ENCODE measurements at places on chromosomes 6 and 20.

GRCh38 chr6:90131125-90131524 lies 165.5 kb downstream of the BACH2 start:
- no peak for DNase-seq

GRCh38 chr6:44058617-44059358 lies 68.5 kb downstream of the MRPL14 start:
- DNase-seq, result no peak

GRCh38 chr6:48123601-48124000 lies 12.6 kb upstream of the PTCHD4 start:
- DNase-seq, result no peak

DNA sequence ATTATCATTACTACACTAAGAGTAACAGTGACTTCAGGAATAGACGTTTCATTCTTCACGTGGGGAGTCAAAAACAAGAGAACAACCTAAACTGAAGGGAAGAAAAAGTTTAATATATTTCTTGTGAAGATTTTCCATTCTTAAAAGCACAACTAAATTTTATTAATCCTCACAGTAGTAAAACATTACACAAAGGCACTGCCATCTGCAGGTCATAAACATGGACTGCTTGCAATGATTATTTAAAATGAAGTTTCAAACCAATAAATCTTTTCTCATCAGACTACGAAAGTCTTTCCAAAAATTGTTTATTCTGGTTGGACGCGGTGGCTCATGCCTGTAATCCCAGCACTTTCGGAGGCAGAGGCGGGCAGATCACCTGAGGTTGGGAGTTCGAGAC lies 2.6 kb downstream of the NCOA5 start:
- no peak for DNase-seq

DNA sequence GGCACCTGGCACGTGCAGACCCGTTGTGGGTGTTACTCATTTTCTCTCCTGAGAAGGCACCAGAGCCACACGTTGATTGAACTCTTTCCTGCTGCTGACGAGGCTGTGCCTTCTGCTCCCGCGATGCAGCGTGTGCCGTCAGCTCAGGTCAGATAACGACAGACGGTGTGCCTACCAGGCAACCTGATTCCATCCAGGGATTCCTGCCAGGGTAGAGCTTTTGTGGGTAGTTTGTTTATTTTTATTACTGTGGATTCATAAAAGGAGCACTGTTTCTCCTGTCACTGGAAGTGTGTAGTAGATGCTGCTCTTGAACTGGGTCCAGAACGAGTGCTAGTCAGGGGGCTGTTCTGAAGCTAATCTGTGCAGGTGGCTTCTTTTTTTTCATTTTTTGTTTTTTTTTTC lies 20.7 kb downstream of the PRPF6 start:
- DNase-seq, result no peak

DNA sequence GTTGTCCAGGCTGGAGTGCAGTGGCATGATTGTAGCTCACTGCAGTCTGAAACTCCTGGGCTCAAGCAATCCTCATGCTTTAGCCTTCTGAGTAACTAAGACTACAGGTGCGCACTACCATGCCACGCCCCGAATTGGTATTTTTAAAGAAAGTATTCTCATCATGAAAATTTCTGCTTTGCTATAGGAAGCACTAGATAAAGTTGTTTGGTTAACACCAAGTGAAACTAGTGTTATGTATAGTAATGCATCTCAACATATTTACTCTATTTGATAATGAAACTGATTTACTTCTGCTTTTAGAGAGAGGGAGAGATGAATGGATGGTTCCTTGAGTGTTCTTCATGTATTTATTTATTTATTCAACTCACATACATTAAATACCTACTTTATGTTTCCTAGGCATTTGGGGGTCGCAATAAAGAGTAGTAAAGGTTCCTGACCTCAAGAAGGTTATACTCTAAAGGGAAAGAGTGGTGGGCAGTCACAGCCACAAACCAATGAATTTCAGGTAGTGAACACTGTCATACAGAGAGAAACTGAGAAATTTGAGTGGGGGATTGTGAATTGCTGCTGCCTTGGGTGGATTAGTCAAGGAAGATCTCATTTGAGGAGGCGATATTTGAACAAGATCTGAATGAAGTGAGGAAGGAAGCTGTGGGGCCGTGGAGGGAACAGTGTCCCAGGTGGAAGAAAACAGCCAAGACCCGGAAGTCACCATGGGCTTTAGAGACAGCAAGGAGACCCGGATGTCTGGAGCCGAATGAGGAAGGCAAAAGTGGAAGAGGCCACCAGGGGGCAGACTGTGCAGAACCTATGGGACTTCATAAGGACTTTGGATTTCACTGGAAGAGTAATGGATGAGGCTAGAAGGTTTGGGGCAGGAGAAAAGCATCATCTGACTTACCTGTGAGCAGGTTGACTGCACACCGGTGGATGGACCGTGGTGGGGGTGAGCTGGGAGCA lies 185.6 kb downstream of the TSHZ2 start:
- DNase-seq, result no peak

Measured in stimulated activated CD8-positive, alpha-beta memory T cell treated with anti-CD3 and anti-CD28 coated beads, Interleukin-7, amount 100 ng/mL, for 24 hours (primary cell).